Activated T-cell treated with anti-CD3 and anti-CD28 coated beads for 1 hour (primary cell): ENCODE measurements at places on chromosomes 16 and 17.

DNA sequence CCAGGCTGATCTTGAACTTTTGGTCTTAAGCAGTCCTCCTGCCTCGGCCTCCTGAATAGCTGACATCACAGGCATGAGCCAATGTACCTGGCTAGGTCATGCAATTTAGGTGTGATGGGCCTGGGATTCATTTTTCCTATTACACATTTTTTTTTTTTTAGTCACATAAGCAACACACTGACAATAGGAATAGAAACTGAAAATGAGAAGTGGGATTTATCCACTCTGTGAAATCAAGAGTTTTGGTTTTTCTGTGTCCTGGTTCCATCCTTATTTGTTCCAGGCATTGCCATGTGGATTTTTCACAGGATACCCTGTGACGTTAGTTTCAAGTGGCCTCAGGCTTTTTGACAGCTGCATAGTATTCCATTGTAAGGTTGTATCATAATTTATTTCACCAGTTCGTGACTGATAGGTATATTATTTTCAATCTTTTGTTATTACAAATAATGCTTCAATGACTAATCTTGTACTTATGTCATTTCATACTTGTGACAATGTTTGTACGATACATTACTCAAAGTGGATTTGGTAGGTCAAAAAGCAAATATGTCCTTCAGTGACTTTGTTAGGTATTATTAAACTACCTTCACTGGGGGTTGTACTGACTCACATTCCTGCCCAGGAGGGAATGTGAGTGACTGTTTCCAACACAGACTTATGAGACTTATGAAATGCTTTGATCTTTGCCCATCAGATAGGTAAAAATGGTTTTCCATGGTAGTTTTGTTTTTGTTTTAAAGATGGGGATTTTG lies 10.6 kb downstream of the ADCY7 start:
- no peak for DNase-seq

DNA sequence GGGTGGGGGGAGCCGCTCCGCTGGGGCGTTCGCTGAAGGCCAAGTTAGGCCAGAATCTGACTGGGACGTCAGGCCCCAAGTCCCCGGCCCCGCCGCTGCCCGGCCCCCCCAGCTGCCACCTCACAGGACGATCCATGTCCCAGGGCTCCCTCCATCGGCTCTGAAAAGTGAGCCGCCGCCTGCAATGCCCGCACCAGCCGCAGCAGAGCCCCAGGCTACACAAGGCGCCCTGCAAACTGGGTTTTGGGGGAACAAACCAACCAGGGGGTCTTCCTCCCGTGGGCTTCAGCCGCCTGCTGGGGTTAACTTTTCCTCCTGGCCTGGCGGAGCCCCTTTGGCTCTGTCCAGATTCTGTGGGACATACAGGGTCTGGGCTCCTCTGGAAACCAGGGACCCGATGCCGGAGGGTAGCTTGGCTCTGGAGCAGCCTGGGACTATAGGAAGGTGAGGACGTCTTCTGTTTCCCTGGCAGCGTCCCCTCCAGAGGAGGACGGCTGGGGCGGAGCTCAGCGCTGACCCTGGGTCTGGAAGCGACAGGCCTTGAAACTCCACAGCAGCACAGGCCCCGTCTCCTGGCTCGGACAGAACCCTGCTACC lies 835 bp downstream of the NME4 start:
- no peak for DNase-seq

DNA sequence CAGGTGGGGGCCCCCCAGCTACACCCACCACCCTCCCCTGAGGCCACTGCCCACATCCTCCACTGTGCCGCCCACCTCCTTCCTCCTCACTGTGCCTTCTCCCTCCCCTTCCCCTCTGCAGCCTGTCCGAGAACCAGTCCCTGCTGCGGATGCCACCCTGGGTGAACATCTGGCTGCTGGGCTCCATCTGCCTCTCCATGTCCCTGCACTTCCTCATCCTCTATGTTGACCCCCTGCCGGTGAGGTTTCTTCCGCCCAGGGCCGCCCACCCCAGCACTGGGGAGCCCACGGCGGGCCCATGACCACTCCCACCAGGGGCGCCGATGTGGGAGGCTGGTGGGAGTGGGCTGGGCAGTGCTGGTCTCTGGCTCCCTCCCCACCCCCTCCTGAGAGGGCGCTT lies 22.1 kb downstream of the RABEP2 start:
- no peak for DNase-seq

- DNase-seq = no peak
Observed at GRCh38 chr17:58270476-58271215, 10.1 kb downstream of the MPO start.

GRCh38 chr17:77505181-77505639 lies 364.4 kb downstream of the SEC14L1 start:
- no peak for DNase-seq
